ENCODE measurements at places on chromosomes 3 and 15.
A peak's percentile ranks its signal among the peaks of the same experiment; 100 is the strongest.

DNA sequence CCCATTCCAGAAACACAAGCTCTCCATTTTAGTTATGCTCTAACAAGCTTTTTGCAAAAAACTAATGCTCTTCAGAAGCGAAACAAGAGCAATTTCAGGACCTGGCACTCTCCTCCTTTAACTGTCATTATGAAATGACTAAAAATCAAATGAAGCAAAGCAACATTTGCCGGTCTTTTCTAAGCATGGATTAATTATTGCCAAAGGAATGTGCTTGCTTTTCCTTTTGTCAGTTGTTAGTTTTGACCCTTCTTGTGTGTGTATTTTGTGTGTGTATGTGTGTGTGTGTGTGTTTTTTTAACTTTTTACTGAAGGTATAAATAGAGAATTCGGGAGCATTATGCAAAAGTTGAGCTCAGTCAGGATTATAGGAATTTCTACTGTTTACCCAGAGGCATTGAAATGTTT, 509.1 kb downstream of the TUSC7 start:
- no peak for DNase-seq

- DNase-seq = no peak
Measured at GRCh38 chr15:64753480-64754185, 21.8 kb downstream of the RBPMS2 start.

GRCh38 chr3:41173926-41174885, 25.1 kb upstream of the CTNNB1 start:
- no peak for DNase-seq

DNA sequence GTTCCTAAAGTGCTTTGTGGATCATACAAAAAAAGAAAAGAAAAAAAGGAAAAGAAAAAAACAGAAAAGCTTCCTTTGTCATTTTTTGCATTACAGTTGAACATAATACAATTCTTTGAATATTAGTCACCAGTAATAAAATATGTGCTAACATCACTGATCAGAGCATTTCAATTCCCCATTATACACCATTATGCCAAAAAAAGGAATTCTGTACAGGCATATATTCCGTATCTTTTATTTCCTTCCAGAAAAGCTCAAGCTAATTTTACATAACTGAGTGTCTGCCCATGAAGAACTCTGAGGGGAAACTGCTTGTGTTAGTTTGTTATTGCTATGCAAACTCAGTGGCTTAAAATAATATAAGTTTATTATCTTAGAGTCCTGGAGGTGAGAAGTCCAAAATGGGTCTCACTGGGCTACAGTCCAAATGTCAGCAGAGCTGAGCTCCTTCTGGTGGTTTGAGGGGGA, 377.9 kb downstream of the GAP43 start:
- DNase-seq = peak; percentile 48

GRCh38 chr3:142997330-142997729, 4.0 kb upstream of the U2SURP start:
- no peak for DNase-seq

- peak; percentile 31 for DNase-seq
Measured at GRCh38 chr3:100213891-100214573, 46.8 kb upstream of the TBC1D23 start.

GRCh38 chr3:124306665-124307064, 314.7 kb upstream of the ROPN1 start:
- DNase-seq = no peak

DNA sequence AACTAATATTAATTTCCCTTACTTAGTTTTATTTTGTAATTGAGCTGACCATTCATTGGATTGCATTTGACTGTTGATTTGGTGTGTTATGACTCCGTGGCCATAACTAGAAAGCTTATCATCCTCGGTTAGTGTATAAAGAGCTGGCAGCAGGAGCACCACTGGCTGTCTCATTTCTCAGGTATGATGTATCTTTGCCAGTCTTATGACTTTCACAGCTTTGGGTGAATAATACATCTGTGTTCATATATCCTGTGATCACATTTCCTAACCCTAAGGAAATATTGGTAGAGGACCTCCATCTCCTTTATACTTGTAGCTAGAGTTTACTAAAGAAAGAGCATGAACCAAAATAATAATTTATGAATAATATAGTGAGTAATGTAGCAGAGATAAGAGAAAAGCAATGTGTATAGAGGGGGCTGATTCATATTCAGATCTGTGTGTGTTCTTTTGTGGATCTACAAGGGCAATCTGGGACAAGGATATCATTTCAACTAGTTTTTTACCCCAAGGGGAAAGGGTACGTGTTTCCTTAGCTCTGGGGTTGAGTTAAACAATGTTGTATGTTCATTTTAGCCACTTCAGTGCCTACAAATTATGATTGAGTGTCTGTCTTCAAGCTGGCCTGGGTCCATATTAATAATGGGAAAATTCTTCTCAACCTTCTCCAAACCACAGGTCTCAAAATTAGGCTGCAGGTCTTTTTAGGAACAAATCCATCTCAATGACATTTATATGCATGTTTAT, 901.7 kb downstream of the NTRK3 start:
- DNase-seq = peak; percentile 70

DNA sequence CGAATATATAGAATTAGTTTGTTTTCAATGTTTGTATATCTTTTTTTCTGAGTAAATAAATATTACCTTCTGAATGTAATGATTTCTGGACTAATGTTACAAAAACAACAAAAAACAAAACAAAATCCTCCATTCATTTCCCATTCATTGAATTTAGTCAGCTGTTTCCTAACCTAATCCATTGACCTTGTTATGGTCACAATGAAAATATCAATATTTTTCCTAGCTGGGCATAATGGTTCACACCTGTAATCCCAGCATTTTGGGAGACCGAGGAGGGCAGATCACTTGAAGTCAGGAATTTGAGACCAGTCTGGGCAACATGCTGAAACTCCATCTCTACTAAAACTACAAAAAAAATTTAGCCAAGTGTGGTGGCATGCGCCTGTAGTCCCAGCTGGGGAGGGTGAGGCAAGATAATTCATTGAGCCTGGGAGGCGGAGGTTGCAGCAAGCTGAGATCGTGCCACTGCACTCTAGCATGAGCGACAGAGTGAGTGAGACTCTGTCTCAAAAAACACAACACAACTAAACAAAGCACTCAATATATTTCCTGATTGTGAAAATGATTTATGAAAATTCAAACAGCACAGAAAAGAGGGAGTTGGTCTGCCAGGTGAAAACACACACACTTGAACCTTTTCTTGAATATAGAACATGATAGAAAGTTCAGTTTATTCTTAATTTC, 23.0 kb upstream of the PLSCR4 start:
- DNase-seq = no peak

DNA sequence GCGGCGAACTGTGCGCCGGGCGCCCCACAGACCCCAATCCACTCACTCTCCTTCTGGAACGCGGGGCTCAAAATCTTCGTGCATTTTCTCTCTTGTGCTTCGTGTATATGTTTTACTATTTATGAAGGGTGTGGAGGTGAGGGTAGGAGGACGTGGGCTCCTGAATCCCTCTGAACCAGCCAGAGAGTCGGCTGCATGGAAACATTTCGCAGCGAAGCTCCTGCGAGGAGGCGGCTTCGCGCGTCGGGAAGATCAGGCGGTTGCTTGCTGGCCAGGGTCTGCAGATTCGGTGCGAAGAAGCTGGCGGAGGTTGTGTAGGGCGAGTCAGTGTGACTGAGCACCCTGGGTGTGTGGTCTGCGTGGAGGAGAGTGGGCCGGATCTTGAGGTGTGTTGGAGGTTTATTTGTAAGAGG, 1.1 kb downstream of the CNTN4 start:
- no peak for DNase-seq

DNA sequence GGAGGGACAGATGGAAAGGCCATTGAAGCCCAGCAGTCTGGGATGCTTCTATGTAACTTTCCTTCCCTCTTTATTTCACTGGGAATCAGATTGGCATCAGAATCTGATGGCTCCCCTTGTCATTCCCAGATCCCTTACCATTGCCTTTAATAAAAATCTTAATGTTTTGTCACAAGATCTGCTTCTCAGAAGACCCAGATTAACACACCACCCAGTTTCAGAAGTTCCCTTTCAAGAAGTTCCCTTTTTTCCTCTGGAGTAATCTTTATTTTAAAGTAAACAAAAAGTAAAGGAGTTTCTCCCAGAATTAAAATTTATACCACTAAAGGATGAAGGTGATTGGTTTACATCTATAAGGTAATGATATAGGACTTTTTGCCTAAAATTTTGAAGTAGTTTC, 76.4 kb downstream of the UBR1 start:
- DNase-seq = no peak

GRCh38 chr3:141413391-141413790, 45.1 kb downstream of the ZBTB38 start:
- no peak for DNase-seq

DNA sequence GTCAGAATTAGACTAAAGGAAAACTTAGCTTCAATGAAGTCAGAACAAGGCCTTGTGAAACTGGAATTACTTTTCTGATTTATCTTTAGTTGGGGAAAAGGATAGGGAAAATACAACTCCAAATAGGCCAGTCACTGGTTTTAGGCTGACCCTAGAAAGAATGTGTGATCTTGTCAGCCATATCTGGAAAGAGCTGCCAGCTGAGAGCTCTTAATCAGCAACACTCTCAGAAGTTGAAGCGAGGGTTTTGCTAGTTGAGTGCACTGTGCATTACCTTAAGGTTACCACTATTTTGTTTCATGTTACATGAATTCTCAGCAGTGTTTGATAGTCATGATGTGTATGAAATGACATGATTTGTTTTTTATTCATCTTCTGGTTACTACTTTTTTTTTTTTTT, 905.3 kb upstream of the ALCAM start:
- no peak for DNase-seq

DNA sequence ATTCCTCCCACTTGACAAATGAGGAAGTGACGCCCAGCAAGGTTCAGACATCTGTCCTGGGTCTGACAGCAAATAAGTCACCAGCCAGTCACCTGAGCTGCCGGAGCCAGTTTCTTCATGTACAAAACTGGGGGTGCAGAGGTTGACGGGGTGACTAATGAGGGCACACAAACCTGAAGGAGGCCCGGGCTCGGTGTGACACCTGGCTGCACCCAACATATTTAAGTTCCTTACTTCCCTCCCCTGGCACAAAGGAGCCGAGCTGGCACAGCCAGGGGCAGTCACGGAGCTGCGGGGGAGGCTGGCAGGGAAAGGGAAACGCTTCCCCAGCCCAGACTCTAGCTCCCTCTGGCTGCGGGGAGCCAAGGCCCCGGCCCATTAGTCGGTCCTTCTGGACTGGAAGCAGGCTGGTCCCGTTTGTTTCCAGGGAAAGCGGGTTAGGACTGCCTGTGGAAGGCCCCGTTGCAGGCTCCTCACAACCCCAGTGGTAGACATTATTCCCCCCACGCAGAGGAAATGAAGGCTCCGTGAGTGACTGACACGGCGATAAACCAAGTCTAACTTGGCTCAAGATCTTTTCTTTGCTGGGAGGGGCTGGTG, 2.3 kb downstream of the FBXL22 start:
- DNase-seq = peak; percentile 11

GRCh38 chr3:70096376-70097066, 97.0 kb downstream of the SAMMSON start:
- no peak for DNase-seq

DNA sequence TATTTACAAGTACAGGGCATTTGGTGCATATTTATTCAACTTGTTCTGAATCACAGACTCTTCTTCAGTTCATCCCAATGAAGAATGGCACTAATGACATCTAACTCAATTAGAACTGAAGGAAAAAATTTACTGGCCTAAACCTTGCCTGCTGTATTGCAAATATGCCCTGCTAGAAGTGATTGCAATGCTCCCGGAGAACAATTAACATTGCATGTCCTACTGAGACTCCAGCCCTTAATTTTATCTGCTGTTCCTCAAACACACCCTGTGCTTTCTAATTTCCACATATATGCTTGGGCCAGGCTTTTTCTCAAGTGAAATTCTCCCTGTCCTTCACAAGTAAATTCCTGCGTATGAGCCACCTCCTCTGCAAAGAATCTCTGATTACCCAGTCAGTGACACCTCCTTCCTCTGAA, 8.3 kb downstream of the ACKR4 start:
- no peak for DNase-seq

- DNase-seq = no peak
Measured at GRCh38 chr3:187267306-187267705, 24.2 kb downstream of the MASP1 start.

DNA sequence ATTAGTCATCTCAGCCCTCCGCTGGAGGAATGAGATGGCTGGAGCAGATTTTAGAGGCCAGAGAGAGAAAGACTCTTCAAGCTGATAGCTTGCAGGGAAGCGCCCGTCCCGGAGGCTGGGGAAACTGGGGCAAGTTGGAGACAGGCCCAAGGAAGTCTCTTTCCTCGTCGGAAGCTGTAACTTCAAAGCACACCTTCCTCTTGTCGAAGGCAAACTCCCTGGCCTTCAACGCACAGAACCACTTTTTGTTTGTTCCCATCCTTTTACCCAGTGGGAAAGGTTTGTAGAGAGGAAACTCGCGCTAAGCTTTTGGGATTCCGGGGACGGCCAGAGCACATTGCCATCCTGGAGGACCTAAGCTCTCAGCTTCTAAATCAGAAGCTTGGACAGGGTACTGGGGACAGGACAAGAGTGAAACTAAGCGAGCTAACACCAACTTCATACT, 900 bp upstream of the EOMES start:
- DNase-seq = no peak

- DNase-seq = peak; percentile 70
Measured at GRCh38 chr3:79286882-79287281, 480.9 kb downstream of the ROBO1 start.

DNA sequence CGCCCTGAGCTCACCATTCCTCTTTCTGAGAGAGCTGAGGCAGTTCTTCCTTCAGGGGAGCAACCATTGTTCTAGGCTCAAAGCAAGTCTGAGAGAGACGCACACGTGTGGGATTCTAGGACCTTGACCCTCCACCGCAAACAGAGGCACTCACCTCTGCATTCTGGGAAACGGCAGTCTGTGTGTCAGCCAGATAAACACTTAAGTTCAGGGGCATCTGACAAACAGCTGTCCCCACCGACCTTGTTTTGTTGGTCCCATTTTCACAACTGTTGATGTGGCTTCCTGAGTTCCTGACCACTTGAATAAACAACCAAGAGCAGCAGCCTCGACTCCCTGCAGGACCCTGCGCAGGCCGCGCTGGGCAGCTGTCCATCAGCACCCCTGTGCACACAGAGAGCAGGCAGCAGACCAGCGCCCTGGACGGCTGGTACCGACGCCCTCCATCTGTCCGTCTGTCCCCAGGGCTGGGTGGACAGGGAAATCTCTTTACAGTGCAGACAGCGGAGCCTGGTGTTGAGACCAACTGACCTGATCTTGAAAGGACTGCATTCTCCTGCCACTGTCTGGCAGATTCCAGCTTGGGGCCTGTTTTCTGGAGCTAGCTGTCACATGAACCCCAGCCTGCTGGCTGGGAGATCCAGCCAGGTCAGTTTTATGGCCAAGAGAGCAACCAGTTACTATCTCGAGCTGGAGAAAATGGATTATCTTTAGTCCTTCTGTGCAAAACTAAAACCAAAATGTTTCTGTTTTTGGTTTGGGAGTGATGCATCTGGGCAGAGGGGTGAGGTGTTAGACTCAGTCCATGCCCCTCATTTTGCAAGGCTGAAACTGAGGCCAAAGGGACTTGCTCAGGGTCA, 64.2 kb downstream of the FAM43A start:
- DNase-seq = no peak

Measured in fibroblast of skin of abdomen (primary cell).